ENCODE measurements at places on chromosomes 1 and 21.

DNA sequence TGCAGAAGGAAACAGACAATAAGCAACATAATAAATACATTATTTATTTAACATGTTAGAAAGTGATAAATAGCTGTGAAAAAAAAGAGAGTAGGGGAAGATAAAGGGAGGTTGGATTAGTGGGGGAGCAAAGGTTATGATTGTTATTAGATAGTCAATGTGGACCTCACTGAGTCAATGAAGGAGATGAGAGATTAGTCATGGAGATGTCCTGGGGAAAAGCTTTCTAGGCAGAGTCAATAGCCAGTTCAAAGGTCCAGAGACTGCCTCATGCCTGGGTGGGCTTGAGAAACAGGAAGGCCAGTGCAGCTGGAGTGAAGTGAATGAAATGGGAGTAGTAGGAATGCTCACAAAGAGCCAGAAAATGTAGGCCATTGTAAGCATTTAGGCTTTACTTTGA is 187.1 kb upstream of the CACYBP start:
- DNase-seq: no peak

DNA sequence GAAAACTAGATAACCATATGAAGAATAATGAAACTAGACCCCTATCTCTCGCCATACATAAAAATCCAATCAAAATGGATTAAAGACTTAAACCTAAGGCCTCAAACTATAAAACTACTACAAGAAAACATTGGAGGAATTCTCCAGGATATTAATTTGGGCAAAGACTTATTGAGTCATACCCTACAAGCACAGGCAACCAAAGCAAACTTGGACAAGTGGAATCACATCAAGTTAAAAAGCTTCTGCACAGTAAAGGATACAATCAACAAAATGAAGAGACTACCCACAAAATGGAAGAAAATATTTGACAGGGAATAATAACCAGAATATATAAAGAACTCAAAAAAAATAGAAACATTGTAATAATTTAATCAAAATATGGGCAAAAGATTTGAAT is 505.4 kb downstream of the KCNT2 start:
- DNase-seq: no peak

GRCh38 chr1:41745022-41745421 is 173.7 kb downstream of the HIVEP3 start:
- no peak for DNase-seq

- no peak for DNase-seq
Observed at GRCh38 chr1:203069030-203069747, 16.6 kb downstream of the MYOG start.

GRCh38 chr1:217389895-217390294 is 241.0 kb downstream of the GPATCH2 start:
- no peak for DNase-seq

DNA sequence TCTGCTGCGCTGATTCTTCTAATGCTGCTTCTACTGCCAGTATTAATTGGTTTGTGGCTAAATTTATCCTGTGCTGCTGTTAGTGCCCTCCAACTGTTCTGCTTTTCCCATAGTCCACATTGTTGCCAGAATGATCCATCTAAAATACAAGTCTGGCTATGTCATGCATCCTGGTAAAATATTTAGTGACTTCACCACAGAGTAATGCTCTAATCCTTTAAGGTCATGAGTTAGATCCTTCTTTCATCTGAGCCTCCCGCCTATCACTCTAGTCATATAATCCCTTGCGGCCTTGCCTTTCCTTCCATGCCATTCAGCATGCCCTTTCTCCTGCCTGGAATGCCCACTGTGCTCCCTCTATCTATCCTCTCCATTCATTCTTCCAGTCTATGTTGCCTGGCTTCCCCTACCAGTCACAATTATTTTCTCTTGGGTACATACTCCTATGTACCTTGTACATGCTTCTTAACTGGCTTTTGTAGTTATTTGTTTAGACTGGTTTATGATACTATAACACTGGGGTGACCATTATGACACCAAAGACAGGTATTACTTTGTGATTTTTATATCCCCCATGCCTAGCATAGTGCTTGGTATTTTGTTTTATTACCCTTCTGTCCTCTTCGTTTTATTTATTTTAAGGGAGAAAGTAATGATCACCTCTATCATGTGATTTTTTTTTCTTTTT is 144.0 kb downstream of the MAGI3 start:
- no peak for DNase-seq

Measured in spleen (tissue), 13 donors.